ENCODE measurements at places on chromosomes 4 and X. TPM values are rescaled to one million over a fixed set of nuclear protein-coding genes. Genes with fewer than 3 reads are reported as not detected.

GRCh38 chr4:85701861-85702321 lies 226.9 kb downstream of the ARHGAP24 start:
- no peak for DNase-seq

DNA sequence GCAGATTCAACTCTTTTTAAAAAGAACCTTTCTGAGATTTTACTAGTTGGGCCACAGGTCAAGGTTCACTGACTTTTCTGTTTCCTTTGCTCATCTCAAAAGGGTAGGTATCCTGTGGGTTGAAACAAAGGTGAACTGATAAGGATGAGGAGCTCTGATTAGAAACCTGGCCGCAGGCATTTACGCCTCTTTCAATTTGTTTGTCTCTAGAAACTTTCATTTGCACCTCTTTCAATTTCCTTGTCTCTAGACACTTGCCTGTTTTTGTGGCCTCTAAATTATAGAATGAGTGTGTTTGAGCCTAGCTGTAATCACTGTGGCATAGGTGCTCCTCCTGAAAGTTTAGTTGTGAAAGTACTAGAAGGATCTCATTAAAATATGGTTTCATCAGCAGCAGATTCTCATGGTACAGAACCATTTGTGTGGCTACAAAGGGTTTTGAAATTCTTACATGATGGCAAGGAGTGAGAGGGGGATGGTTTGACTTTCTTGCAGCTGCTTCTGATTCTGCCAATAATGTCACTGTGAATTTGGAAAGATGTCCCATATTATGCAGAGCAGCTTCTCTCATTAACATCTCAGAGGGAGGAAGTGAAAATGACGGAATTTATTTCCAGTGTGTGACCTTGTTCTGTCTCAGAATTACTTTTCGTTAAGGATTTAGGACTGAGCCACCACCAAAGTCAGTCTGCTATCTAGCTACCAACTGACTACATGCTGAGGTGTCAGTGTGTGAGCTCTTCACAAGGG lies 142.2 kb downstream of the SH2D1A start:
- DNase-seq: no peak

DNA sequence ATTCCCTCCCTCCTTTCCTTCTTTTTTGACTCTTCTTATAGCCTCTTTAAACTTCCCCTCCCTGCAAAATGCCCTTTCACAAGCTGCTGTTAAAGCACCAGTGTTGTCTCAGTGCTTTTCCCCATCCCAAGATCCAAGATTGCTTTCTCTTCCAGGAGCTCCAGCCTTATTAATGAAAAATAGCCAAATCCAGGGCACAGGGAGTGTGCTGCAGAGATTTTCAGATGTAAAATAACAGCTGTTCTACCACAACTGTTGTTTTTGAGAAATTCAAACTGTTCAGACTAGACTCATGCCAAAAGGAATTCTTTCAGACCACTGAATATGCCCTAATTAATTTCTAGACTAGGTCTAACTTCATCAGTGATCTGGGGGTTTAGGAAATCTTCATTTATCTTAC lies 47.0 kb upstream of the GPC3 start:
- no peak for DNase-seq

DNA sequence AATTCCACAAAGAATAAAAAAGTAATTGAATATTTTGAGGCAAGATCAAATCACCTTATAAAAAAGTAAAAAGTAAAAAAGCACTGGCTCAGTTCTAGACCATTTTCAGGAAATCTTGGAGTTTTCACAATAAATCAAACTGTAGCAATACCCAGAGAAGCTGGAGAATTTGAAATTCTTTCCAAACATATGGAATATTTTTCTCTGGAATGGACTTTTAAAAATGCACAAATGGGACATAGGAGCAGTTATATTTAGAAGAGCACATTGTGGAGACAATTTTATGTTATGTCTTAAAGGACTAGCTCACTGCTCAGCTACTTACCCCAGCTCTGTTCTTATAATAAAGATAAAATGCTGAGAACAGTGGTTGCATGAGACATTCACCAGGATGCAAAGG lies 211.9 kb upstream of the KIT start:
- no peak for DNase-seq

GRCh38 chr4:48432017-48432416 lies 51.1 kb upstream of the SLC10A4 start:
- DNase-seq: no peak

- DNase-seq: no peak
These were observed 71.3 kb upstream of the ACSL1 start for GRCh38 chr4:184896868-184897715.

DNA sequence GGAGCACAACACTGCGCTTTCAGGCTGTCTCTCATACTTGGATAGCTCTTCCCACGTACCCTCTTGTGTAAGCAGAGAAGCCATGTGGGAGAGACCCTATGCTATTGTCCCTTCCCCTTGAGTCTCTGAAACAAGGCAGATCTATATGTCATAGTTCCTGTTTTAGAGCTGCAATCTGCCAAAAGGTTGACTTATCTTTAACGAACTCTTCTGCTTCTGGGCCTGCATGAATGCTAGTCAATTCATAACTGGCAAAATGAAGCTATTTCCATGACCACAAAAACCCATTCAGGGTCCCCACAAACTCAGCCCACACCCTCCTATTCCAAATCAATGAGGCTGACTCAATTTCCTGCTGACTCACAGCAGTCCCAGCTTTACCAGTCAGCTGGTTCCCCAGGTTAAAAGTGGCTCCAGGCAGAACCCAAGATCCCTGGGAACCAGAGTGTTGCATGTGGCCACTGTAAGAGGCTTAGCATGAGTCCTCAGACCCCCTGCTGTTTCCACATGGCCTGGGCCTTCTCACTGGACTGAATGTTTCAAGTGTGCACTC lies 25.3 kb upstream of the SOD3 start:
- DNase-seq: no peak

GRCh38 chr4:181748581-181748980 lies 494.6 kb upstream of the TENM3 start:
- DNase-seq: no peak

GRCh38 chr4:114512595-114513295 lies 85.9 kb upstream of the UGT8 start:
- DNase-seq: no peak

- DNase-seq: no peak
These were observed 468.7 kb downstream of the ANKRD50 start for GRCh38 chr4:124243671-124244366.

GRCh38 chrX:68982476-68982875 lies 153.7 kb downstream of the EFNB1 start:
- no peak for DNase-seq

DNA sequence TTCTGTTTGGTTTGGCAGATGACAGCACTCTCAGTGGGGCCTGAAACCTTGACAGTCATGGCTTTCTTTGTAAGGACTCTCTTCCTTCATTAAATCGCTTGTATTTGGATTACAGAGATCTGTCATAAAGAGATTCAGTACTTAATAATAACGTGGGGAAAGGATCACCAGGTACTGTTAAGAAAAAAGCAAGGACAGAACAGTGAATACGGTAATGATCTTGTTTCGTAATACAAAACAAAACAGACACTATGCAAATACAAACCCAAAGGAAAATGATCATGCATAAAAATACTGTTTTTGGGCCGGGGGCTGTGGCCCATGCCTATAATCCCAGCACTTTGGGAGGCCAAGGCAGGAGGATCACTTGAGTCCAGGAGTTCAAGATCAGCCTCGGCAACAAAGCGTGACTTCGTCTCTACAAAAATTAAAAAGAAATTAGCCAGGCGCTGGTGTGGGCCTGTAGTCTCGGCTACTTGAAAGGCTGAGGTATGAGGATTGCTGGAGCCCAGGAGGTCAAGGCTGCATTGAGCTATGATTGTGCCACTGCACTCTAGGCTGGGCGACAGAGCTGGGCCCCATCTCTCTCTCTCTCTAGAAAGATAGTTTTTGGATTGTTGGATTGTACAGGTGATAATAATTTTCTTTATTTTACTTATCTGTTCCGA lies 64.6 kb downstream of the TRAPPC11 start:
- DNase-seq: no peak

DNA sequence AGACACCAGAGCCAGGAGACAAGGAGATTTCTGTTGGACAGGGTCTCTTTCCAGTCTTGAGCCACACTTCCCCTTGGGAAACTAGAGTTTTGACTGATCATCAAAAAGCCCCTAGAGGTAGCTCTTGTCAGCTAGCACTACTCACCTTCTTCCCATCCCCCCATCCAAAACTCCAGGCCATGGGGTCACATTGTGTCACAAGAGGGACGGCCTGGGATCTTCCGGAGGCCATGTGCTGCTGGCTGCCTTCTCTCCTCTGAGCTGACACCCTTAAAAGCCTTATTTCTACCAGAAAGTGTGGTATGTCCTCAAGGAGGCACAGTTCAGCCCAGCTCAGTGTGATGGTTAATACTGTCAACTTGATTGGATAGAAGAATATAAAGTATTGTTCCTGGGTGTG lies 7.8 kb downstream of the PNMA3 start:
- peak; percentile 12 for DNase-seq

- no peak for DNase-seq
These were observed 47.0 kb downstream of the NUDT9 start for GRCh38 chr4:87469390-87469789.

DNA sequence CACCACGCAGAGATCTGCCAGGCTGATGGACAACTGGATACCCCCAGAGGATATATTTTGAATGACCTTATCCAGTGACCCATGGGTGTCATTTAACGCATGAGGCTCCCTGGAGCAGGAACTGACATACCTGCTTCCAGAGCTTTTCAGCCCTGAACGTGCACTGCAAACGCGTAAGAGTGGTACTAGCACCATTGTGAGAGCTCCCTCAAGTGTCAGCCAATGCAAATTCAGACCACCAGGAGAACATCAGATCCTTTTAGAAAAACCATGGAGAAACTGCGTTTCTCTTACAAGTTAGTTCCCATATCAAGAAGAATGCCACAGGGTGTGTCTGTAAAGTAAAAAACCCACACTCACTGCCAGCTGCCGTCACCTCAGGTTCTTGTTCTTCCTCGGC lies 7.3 kb downstream of the TREX2 start:
- no peak for DNase-seq

GRCh38 chr4:145307763-145308430 lies 127.5 kb upstream of the OTUD4 start:
- no peak for DNase-seq

DNA sequence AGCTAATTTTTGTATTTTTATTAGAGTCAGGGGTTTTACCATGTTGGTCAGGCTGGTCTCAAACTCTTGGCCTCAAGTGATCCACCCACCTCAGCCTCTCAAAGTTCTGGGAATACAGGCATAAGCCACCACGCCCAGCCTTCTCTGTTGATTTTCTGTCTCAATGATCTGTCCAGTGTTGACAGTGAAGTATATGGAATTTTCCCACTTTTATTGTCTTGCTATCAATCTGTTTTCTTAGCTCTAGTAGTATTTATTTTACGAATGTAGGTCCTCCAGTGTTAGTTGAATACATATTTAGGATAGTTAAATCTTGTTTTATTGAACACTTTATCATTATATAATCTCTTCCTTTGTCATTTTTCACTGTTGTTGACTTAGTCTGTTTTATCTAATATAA lies 1603.9 kb downstream of the ADGRL3 start:
- DNase-seq: no peak

LRP2BP gene
- 0.42 TPM for total RNA-seq

CASP3 gene
- 28.7 TPM for total RNA-seq

SPANXN4 gene
- total RNA-seq: not detected

LGI2 gene
- 0.04 TPM for total RNA-seq

ASMT gene
- not detected for total RNA-seq

FGFBP2 gene
- total RNA-seq: not detected

TMPRSS11A gene
- not detected for total RNA-seq

MAGEA10 gene
- total RNA-seq: not detected

VSIG1 gene
- not detected for total RNA-seq

NHS gene
- total RNA-seq: not detected

UNC5C gene
- total RNA-seq: 0.02 TPM

ZC4H2 gene
- total RNA-seq: 1.9 TPM

RTL5 gene
- total RNA-seq: not detected

DDIT4L gene
- total RNA-seq: not detected

CT45A5 gene
- 9.4 TPM for total RNA-seq

CFI gene
- total RNA-seq: 0.94 TPM

KDR gene
- total RNA-seq: 0.13 TPM

BTK gene
- 59.3 TPM for total RNA-seq

ANKRD37 gene
- total RNA-seq: 8.3 TPM

CCNA2 gene
- total RNA-seq: 147 TPM

All from K562 (cell line).